Right renal cortex interstitium (tissue), 3 donors: ENCODE measurements at places on chromosomes 3 and 15.

DNA sequence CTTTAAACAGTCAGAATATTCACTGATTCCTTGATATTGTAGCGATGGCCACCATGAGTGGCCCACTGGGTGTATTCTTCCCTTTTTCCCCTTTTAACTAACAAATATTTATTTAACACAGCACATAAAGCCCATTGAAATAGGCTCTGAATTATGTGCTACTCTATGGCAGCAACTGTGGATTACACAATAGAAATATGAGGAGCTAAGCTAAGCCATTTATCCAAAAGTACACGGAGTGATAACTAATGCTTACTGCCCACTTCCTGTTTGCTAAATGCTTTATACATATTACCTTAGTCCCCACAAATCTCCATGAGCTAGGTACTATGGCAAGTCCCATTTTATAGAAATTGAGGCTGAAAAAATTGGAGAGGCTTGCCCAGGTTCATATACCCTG is 17.9 kb downstream of the ILDR1 start:
- no peak for DNase-seq

- no peak for DNase-seq
Observed at GRCh38 chr3:10224794-10225665, 23.2 kb upstream of the TATDN2 start.

GRCh38 chr3:48367201-48367600 is 4.8 kb upstream of the FBXW12 start:
- no peak for DNase-seq

GRCh38 chr3:196625331-196625730 is 14.2 kb upstream of the NRROS start:
- no peak for DNase-seq

DNA sequence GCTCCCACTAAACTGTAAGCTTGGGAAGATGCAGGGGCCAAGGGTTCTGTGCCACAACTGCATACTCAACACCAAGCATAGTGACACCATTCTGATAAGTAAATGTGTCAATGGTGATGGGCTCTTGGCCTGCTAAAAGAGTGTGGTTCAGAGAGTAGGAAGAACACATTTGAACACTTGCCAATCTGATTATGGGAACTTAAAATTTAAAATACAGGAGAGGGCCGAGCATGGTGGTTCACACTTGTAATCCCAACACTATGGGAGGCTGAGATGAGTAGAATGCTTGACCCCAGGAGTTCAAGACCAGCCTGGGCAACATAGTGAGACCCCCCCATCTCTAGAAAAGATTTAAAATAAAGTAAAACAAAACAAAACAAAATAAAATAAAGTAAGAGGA is 34.1 kb downstream of the PTPN9 start:
- no peak for DNase-seq

- DNase-seq, result peak; percentile 58
Observed at GRCh38 chr3:57596495-57597126, 533 bp downstream of the ARF4 start.

- no peak for DNase-seq
Observed at GRCh38 chr3:99774467-99774866, 43.2 kb upstream of the CMSS1 start.

DNA sequence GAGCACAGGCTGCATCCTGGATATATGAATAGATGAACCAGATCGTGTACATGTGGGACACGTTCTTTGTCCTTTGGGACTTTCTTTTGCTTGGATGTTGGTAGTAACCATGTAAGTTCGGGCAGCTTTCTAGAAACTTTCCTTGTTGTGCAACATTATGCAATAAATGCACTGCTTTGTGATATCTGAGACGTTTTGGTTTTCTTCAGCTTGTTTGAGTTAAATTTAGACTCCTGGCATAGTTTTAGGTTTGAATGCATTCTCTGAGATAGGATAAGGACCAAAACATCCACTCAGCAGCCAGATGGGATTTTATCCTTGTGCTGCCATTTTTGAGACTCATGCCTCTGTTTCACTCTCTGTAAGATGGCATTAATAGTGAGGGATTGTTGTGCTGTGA is 158.9 kb downstream of the IGF1R start:
- no peak for DNase-seq
